ENCODE measurements at places on chromosomes 5 and 9.

DNA sequence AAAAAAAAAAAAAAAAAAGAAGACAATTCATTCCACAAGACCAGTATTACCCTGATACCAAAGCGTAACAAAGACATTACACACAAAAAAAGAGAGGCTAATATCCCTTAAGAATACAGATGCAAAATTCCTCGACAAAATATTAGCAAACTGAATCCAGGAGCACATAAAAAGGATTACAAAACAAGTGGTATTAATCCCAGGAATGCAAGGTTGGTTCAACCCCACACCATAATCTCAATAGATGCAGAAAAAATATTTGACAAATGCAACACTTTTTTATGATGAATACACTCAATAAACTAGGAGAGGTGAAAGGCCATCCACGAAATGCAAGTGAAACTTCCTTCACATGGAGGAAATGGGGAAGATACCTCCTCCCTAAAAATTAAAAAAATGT lies 80.1 kb upstream of the TLR4 start:
- no peak for DNase-seq

DNA sequence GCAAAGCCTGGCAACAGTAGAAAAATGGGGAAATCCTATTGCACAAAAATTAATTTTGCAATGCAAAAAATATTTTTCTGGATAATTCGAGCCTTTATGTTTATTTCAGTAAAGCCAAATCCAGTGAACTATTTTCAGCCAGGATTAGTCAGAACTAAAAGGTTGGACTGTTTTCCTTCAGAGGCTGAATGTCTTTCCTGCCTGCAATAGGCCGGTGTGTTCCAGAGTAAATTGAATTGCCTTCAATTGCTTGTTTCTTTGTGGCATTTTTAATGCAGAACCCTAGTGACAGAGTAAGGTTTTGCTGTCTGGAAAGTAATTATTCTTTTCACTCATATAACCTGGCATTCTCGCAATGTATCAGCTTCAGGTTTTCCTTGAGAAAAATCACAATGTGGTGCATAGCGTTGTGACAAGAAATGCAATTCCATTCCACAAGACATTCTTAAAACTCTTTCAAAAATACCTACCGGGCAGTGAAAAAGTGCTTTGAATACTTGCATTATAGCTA lies 183.7 kb downstream of the GLIS3 start:
- DNase-seq: no peak

- no peak for DNase-seq
Observed at GRCh38 chr9:114025760-114026159, 52.3 kb downstream of the AMBP start.

GRCh38 chr9:81002242-81002641 lies 687.1 kb downstream of the TLE1 start:
- no peak for DNase-seq

- no peak for DNase-seq
Observed at GRCh38 chr9:107018861-107019545, 156.0 kb downstream of the ZNF462 start.

DNA sequence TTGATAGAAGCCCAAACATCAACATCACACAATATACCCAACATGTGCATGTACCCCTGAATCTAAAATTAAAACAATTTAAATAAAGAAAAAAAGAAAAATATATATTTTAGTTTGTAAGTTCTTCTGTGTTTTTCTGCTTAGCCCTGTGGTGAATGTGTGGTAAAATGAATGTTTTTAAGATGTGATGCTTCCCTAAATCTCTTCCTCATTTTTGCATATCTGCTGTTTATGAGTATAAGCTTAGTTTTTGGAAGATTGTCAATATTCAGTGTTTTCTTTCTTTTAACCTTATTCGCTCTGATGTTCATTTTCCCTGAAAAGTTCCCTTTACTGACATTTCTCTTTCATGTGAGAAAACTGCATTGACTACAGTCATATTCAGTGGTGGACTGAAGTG lies 44.4 kb upstream of the DAB2 start:
- peak; percentile 64 for DNase-seq

- DNase-seq: peak; percentile 56
Observed at GRCh38 chr5:176547802-176548201, 1.3 kb upstream of the CDHR2 start.

DNA sequence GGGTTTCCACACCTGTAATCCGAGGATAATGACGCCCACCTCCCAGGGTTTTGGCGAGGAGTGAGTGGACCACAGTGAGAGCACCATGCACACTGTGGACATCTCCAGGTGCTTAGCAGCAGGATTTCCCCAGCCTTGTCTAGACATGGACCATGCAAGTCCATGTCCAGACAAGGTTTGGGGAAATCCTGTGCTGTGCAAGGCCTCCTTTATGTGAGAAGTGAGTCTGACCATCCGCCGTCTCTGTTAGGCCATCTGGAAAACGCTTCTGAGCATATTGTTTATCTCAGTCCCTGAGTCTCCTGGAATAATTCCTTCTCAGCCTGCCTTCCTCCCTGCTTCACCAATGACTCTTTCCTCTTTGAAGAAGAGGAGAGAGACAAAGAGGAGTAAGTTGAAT lies 26.2 kb upstream of the TNFAIP8 start:
- DNase-seq: no peak

- peak; percentile 77 for DNase-seq
Observed at GRCh38 chr5:119426057-119426456, 26.2 kb upstream of the HSD17B4 start.

DNA sequence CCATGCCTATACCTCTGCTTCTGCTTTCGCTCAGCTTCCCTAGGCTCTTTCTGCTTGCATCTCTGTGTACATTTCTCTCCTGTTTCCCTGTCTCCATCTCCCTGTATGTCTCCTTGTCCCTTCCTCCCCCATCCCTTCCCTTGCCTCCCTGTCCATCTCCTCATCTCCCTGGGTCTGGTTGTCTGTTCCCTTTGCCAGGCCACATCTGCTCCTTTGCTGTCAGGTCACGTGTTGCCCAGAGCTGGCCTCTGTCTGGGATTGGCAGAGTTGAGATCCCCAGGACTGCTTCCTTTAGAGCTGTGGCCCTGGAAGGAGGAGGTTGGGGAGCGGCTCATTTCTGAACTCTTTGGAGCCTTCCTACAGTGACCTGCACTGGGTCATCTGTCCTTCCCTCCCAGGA lies 31.8 kb upstream of the PTGS1 start:
- DNase-seq: no peak

GRCh38 chr5:27908341-27908740 lies 870.0 kb upstream of the CDH9 start:
- DNase-seq: no peak

DNA sequence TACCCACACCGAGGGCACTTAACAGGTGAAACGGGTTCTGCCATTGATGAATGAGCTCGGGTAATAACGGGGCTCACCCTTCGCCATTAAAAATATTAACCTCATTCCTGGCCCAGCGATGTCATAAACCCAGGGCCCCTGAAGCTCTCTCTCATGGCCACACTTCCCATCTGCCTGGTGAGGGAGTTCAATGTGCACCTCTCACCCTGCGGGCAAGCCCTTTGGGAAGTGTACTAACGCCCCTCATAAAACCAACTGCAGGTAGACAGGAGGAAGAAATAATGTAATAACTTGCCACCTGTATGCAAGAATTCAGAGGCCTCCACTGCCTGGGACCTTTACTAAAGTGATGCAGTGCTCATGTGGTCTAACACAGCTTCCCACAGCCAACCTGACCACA lies 35.1 kb downstream of the SHB start:
- DNase-seq: no peak

- DNase-seq: peak; percentile 34
Observed at GRCh38 chr9:113992276-113992951, 85.7 kb downstream of the AMBP start.

- peak; percentile 48 for DNase-seq
Observed at GRCh38 chr9:88076286-88077070, 61.8 kb downstream of the SPATA31C2 start.

GRCh38 chr5:168162464-168162863 lies 129.0 kb upstream of the WWC1 start:
- no peak for DNase-seq

- DNase-seq: no peak
Observed at GRCh38 chr9:114109124-114109523, 10.0 kb upstream of the KIF12 start.

GRCh38 chr5:151071848-151072629 lies 8.8 kb downstream of the TNIP1 start:
- DNase-seq: peak; percentile 51

DNA sequence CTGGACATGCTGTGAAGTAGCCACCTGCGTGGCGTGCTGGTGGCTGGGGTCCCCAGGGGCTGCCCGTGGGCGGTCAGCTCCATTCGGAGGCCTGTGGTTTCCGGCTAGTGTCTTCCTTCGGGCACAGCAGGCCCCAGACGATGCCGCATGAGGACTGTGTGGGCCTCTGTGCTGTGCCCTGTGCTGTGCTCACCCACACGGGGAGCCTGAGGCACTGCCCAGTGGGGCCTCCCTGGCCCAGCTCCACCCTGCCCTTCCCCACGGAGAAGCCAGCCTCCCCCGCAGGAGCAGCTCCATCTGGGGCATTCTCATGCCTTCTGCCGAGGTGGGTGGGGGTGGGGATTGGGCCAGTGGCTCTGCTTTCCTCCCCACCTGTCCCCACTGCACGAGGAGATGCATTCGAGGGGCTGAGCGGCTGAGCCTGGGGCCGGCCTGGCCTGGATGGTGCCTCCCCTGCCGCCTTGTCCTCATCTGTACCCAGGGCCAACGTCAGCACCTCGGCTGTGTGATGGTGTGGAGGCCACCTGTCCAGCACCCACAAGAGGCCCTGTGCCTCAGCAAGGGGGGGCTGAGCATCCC lies 24.2 kb downstream of the RXRA start:
- DNase-seq: no peak

GRCh38 chr5:145362266-145362665 lies 472.9 kb downstream of the PRELID2 start:
- DNase-seq: no peak

Measured in suppressor macrophage treated with lipopolysaccharide for 1 hour (primary cell).